ENCODE measurements at places on chromosomes 7 and 10.

DNA sequence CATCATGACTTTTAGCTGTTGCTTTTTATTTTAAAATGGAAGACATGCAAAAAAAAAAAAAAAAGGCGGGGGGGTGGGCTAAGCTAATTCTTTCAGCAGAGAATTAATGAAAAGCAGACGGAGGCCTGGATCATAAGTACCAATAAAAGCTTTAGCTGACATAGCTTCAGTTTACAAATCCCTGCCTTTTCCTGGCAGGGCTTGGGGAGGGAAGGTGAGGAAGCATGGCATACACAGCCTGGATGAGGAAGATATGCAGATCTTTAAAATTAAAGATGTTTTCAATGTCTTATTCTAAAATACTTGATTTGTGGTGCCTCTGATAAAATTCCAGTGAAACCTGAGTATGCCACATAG lies 57.0 kb downstream of the ICA1 start:
- DNase-seq: no peak

- DNase-seq: no peak
Observed at GRCh38 chr7:25308246-25308645, 80.0 kb upstream of the NPVF start.

GRCh38 chr7:27617651-27618381 lies 44.9 kb downstream of the HIBADH start:
- DNase-seq: no peak

GRCh38 chr7:36644625-36645422 lies 79.5 kb downstream of the AOAH start:
- no peak for DNase-seq

- DNase-seq: no peak
Observed at GRCh38 chr10:49743464-49744075, 18.6 kb downstream of the OGDHL start.

- no peak for DNase-seq
Observed at GRCh38 chr10:60413306-60414012, 23.8 kb upstream of the ANK3 start.

DNA sequence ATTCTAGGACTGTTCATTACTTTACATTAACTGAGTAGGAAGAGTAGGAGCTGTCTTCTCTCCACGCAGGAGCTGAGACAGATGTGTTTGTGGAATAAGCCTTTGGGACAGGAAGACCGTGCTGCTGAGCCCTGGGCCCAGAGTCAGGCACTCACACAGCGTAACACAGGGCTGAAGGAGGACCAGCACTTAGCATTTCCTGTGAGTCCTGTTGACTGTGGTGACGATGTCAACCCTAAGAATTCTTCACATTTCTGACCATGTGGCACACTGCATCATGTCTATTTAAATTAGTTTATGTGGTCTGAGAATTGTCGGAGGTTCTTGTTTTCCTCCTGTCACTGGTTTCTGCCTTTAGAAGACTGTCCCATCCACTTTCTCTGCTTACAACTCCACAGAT lies 117.2 kb downstream of the PIP4K2A start:
- no peak for DNase-seq
